ENCODE measurements at places on chromosomes 3 and 15.
A peak's percentile ranks its signal among the peaks of the same experiment; 100 is the strongest.

DNA sequence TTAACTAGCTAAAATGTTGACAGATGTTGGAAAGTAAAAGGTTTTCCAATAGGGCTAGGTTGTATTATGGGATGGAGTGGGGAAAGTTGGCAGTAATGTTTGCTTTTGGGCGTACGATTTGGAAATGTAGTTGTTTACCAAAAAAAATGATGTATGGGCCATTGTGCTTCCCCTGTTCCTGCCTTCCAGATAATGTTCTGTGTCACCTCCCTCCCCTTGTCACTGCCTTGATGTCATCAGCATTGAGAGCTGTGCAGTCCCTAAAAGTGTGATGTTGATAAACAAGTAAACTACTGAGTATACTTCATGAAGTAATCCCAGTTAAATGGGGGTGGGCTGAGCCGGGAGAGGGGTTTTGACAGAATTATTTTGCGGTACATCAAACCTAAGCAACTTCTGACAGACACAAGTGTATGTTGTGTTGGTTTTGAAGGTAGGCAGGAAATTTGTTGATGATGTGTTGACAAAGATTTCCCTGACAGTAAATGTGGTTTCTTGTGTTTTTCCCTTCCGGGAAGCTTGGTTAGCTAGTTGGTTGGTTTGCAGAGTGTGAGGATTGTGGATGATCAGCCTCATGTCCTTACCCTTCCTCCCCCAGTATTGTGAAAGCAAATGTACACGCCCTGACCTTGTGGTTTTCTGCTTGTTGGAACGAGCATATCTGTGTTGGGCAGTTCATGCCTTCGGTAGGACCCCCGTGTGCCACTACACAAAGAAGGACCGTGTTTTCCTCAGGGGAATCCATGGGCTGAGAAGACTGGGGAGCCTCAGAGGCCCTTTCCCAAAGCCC lies 87.3 kb downstream of the PGPEP1L start:
- no peak for DNase-seq

GRCh38 chr3:98980915-98981596 lies 79.6 kb upstream of the DCBLD2 start:
- no peak for DNase-seq

GRCh38 chr3:174068035-174068434 lies 670.5 kb downstream of the NLGN1 start:
- DNase-seq: no peak

DNA sequence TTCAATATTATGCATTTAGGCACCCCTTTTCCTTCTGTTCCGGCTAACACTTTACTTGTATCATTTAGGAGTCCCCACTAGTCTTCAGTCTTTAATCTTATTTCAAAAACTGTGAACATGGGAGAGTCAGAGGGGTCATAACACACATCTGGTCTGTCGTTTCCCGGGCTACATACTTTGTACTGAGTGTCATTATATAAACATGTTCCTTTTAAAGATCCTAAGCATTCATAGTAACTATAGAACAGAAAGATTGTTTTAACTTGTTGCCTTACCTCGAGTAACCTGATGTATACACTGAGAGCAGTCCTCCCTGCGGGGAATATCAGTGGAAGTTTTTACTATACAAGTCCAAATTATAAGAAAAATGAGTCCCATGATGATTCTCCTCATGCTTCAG lies 78.2 kb upstream of the VEPH1 start:
- peak; percentile 38 for DNase-seq

- DNase-seq: no peak
Measured at GRCh38 chr3:150965436-150965835, 7.1 kb downstream of the CLRN1 start.

DNA sequence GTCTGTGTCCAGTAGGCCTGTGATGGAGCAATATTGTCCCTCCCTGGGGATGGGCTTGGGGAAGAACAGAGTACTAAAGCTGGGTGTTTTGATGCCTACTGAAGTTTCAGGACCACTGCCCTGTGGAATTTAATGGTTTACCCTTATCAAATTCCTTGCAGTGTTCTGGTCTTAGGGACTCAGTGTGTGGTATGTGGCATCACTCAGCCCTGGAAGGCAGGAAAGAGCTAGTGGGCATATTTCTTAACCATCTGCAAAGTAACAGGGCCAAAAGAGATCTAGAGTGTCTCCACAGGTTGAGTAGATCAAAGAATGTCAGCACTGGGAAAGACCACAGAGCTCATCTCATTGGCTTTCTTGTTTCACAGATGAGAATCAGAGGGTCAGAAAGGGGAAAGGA lies 11.8 kb upstream of the SCN10A start:
- no peak for DNase-seq

DNA sequence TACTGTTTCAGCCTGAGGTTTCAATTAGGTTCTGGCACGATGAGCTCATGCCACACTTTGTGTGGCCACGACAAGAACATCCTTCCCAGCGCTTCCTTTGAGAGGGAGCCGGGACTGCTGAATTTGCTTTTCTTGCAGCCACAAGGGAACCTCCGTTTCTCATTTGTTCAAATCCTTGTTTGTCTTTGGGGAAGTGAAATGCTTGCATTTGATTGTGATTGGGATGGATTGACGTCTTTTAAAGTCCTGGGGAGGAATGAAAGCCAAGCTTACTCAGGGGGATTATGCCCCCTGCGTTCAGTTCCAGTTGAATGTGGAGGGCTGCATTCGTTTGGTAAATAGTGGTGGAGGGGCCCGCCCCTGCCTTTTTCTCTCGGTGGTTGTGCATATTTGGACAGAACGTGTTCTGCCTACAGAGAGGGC lies 277.6 kb downstream of the THSD4 start:
- DNase-seq: peak; percentile 32

GRCh38 chr3:147914532-147914931 lies 505.4 kb downstream of the ZIC1 start:
- no peak for DNase-seq

GRCh38 chr3:151875759-151876158 lies 2.3 kb downstream of the SUCNR1 start:
- no peak for DNase-seq

Data from skin of body (tissue), 3 donors.